Mucosa of descending colon (tissue), 3 donors: ENCODE measurements at places on chromosomes 13 and 19.

- DNase-seq = no peak
These were observed 22.7 kb downstream of the BTBD2 start for GRCh38 chr19:1992759-1993260.

- no peak for DNase-seq
These were observed 78.0 kb downstream of the STARD13 start for GRCh38 chr13:33207615-33207961.

DNA sequence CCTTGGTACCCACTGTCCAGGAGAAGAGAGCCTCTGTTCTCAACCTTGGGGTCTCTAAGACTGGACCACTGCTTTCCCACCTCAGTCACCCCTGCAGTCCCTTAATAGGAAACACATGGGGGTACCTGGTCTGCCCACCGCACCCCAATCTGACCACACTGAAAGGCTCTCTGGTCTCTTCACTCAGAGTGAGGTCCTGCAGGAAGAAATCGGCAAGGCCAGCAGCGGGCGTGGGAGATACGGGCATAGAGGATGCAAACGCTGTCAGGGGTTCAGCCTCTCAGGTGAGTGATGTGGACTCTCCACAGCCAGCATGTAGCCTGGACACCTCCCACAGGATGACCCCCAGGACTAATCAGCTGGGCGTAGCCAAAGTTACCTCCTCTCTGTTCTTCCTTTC, 3.5 kb downstream of the SIGLEC9 start:
- DNase-seq = peak; percentile 40

- DNase-seq = no peak
These were observed 82.5 kb upstream of the MYCBP2 start for GRCh38 chr13:77409412-77409811.
